ENCODE measurements at places on chromosomes 5 and 9. TPM values are rescaled to one million over a fixed set of nuclear protein-coding genes. Genes with fewer than 3 reads are reported as not detected.

OLFML2A gene
- 142 TPM for polyA plus RNA-seq

DNA sequence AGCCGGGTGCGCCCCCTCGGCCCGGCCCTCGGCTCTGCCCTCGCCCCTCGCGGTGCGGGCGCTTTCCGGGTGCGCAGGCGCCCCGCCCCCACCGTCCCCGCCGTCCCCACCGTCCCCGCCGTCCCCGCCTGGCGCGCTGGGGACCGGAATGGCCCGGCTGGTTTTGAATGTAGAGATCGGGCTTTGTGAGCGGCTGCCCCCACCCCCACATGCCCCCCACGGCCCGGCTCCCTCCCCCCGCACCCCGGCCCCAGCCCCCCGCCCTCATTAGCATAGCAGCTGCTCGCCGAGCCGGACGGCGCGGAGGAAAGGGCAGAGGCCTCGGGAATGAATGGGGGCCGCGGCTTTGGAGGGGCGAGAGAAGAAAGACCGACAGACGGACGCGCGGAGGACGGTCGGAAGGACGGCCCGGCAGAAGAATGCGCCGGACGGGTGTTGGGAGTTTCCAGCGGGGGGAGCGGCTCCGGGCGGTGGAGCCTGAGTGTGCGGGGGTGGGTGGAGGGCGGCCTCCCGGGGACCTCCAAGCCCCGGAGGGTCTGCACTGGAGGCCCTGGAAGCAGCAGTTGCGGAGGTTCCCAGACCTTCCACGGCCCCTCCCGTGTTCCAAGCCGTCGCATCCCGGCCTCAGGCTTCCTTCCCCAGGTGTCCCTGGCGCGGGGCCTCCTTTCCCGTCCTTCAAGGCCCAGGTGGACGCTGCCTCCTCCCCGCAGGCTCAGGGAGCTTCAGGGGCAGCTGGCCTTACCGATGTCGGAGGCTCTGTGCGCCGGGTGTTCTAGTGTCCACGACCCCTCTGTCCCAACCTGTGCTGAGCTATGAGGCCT, 6.0 kb downstream of the NRARP start:
- DNase-seq, result no peak

- no peak for DNase-seq
Observed at GRCh38 chr5:136467632-136468031, 102.3 kb upstream of the TRPC7 start.

DNA sequence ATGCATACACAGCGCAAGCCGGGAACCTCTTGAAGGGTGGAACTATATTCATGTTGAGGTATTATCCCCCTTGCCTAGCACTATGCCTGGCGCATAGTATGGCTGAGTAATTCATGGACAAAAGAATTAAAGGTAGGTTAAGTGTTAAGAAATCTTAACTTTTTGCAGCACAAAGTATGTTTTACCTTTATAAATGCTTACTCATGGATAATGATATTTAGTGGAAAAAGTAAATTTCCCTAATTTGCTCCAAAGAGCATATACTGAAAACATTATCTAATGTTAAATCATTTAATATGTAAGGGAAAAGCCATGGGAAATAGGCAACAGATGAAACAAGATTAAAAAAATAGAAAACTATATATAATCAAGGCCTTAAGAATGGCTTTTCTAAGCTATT, 296.2 kb downstream of the PJA2 start:
- no peak for DNase-seq

DNA sequence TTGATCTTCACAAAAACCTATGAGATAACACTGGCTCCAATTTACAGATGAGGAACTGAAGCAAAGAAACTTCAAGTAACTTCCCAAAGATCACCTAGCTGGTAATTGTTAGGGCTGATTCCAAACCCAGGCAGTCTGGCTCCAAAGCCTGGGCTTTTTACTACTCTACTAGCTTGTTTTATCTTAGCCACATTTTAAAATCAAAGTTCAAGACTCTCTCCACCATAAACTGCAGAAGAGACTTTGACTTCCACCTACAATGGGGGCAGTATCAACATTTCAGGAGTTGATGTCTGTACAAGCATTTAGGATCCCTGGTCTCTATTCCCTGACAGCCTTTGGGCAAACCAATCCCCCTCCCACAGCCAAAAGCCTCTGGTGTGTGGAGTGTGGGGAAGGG, 33.8 kb downstream of the LHFPL2 start:
- no peak for DNase-seq
